Activated T-helper 1 cell treated with Interleukin-2 at 50 U/mL for 16 hours (primary cell): ENCODE measurements at places on chromosomes 5 and 9.

DNA sequence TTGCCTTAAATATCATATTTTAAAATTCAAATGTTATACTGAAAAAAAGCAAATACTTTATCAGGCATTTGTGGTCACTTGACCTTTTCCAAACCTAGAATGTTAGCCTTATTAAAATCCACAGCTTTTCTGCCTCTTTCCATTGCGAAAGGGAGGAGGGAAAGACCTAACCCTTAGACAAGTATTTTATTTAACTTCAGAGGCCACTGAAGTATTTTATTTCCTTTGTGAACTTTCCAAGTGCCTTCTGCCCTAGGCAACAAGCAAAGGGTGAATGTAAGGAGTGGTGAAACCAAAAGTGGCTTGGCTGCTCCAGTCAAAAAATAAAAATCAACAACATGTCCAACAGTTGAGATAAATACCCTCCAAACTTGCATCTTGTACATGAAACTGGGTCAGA is 376.1 kb downstream of the EFNA5 start:
- DNase-seq: no peak

DNA sequence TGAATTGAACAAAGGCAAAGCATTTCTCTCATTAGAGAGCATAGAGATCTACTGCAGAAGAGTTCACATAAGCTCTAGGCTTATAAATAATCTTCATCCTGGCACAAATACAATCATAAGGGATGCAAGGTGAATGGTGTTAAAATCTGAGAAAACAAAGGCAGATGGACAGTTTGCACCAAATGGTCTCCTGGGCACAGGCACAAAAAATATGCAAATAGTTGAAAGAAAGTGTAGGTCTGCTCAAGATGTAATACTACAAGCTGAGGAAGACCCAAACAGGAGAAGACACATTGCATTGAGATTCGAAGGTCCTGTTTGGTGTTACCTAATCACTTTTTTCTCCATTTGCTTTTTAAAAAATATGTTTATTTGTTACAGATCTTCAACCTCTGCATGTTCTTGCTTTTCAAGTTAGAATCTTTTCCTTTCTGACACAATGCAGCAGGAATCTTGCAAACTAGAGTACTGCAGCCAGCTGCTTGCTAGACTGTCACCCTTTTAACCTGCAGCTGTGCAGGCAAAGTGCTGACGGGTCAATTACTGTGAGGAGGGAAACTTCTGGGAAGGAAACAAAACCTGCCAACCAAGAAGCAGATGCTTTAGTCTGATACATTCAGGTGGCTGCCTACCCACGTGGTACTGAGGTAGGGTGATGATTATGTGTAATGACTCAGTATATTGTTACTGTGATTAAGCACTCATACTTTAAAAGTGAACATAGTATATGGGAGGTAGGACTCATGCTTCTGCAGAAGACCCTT is 1048.6 kb upstream of the SEMA6A start:
- no peak for DNase-seq

GRCh38 chr5:56402266-56403220 is 169.4 kb upstream of the ANKRD55 start:
- no peak for DNase-seq

- no peak for DNase-seq
These were observed 52.7 kb downstream of the PLK2 start for GRCh38 chr5:58407042-58407719.

GRCh38 chr5:174108745-174109144 is 63.2 kb downstream of the NSG2 start:
- DNase-seq: no peak

DNA sequence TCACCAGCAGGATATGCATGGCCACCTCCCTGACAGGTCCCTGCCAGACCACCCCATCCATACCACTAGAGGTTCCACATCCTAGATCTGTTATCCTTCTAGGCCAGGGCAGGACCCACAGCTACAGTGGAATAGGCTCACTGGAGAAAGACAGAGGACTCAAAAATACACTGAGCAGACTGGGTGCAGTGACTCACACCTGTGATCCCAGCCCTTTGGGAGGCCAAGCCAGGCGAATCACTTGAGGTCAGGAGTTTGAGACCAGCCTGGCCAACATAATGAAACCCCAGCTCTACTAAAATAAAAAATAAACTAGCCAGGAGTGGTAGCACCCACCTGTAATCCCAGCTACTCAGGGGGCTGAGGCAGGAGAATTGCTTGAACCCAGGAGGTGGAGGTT is 56.5 kb upstream of the TESK1 start:
- no peak for DNase-seq

DNA sequence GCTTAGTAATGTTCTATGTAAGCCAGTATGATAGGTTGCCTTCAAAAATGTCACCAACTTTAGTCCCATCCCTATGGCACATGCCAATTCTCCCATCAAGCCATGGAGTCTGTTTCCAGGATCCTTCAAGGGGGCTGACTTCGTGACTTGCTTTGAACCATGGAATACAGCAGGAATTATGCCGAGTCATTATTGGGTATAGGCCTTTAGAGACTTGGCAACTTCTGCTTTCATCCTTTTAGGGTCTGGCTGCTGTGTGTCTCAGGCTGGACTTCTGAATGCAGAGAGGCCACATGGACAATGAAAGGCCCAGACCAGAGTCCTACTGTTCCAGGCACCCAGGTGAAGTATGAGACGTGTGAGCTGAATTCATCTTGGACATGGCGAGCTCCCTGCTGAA is 109.8 kb downstream of the DENND1A start:
- no peak for DNase-seq

- DNase-seq: no peak
These were observed 391 bp upstream of the NRG2 start for GRCh38 chr5:140043508-140043872.

- no peak for DNase-seq
These were observed 83.5 kb upstream of the GNAQ start for GRCh38 chr9:78115073-78115472.

GRCh38 chr5:17243287-17244063 is 26.0 kb downstream of the BASP1 start:
- DNase-seq: no peak

- DNase-seq: no peak
These were observed 26.5 kb downstream of the WNK2 start for GRCh38 chr9:93210324-93210973.
